Aortic smooth muscle cell (primary cell): ENCODE measurements at places on chromosomes 12 and 14. TPM values are rescaled to one million over a fixed set of nuclear protein-coding genes. Genes with fewer than 3 reads are reported as not detected.

Gene PAX9
- 0.12 and 0.26 TPM in 2 replicates for total RNA-seq

Gene TAS2R19
- total RNA-seq = 2.8 and 6.0 TPM in 2 replicates

Gene KRT79
- not detected in 2 replicates for total RNA-seq

Gene KRT82
- not detected in 2 replicates for total RNA-seq

Gene NGB
- total RNA-seq = not detected in 2 replicates

Gene DTX1
- total RNA-seq = not detected in 2 replicates

Gene STON2
- total RNA-seq = 0.44 and 0.66 TPM in 2 replicates

Gene CACNB3
- 14.7 and 20.7 TPM in 2 replicates for total RNA-seq

Gene PIANP
- total RNA-seq = 0.13 TPM in 1 of 2 replicates, not detected in the other

Gene IL22
- not detected in 2 replicates for total RNA-seq

Gene CAPZA3
- total RNA-seq = not detected in 2 replicates

Gene GLS2
- total RNA-seq = 0.13 TPM in 1 of 2 replicates, not detected in the other

Gene WNT1
- total RNA-seq = not detected in 2 replicates

Gene TBC1D30
- total RNA-seq = 0.53 and 0.62 TPM in 2 replicates

Gene PTPRQ
- under 0.01 and 0.06 TPM in 2 replicates for total RNA-seq

Gene MYBPC1
- not detected in 2 replicates for total RNA-seq

Gene ATF7
- total RNA-seq = 9.0 and 15.2 TPM in 2 replicates

Gene C12orf56
- total RNA-seq = 0.99 and 2.2 TPM in 2 replicates

Gene NID2
- 372 and 382 TPM in 2 replicates for total RNA-seq

Gene PCK2
- 8.6 and 10.2 TPM in 2 replicates for total RNA-seq

Gene SRGAP1
- 5.8 and 12.3 TPM in 2 replicates for total RNA-seq

Gene NINJ2
- total RNA-seq = 0.50 and 0.79 TPM in 2 replicates

Gene SMIM41
- 0.06 and 0.13 TPM in 2 replicates for total RNA-seq

Gene OR4Q3
- total RNA-seq = not detected in 2 replicates

Gene OLR1
- total RNA-seq = not detected in 2 replicates

Gene KERA
- not detected in 2 replicates for total RNA-seq

Gene MORN3
- 1.4 and 1.5 TPM in 2 replicates for total RNA-seq

Gene FBXW8
- 14.3 and 15.6 TPM in 2 replicates for total RNA-seq

Gene IAPP
- not detected in 2 replicates for total RNA-seq

Gene PYGL
- 23.0 and 31.6 TPM in 2 replicates for total RNA-seq

Gene NKX2-8
- total RNA-seq = not detected in 2 replicates

Gene PCED1B
- total RNA-seq = 0.44 and 0.66 TPM in 2 replicates

Gene NTN4
- total RNA-seq = 296 and 347 TPM in 2 replicates

Gene TMEM132D
- not detected in 2 replicates for total RNA-seq

Gene DIO2
- 47.3 and 161 TPM in 2 replicates for total RNA-seq

Gene STYK1
- total RNA-seq = 0.40 and 0.56 TPM in 2 replicates

Gene MYF5
- total RNA-seq = not detected in 2 replicates

Gene CCDC197
- total RNA-seq = not detected in 2 replicates

Gene NXPH4
- total RNA-seq = 1.2 and 1.5 TPM in 2 replicates

Gene KLRC2
- total RNA-seq = not detected in 2 replicates

Gene RNASE2
- not detected in 2 replicates for total RNA-seq

Gene MOK
- total RNA-seq = 7.0 and 7.6 TPM in 2 replicates
